ENCODE measurements at places on chromosomes 4 and X.

DNA sequence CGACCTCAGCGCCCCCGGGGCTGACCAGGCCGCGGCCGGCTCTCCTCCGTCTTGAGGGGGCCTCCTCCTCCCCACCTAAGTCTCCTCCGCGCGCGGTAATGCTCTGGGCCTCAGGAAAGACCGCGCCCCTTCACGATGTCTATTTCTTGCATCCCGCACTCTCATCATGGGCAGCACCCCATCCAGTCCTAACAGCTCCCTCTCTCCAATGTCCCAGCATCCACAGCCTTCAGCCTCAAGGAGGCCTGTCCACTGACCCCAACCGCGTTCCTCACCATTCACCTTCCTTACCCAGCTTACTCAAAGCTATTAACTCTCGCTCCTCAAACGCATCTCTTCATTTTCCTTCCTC is 77.5 kb downstream of the MAGED4 start:
- DNase-seq, result no peak

GRCh38 chr4:129971419-129971818 is 875.5 kb downstream of the C4orf33 start:
- no peak for DNase-seq

- DNase-seq, result no peak
Measured at GRCh38 chr4:84220990-84221389, 278.1 kb downstream of the NKX6-1 start.

DNA sequence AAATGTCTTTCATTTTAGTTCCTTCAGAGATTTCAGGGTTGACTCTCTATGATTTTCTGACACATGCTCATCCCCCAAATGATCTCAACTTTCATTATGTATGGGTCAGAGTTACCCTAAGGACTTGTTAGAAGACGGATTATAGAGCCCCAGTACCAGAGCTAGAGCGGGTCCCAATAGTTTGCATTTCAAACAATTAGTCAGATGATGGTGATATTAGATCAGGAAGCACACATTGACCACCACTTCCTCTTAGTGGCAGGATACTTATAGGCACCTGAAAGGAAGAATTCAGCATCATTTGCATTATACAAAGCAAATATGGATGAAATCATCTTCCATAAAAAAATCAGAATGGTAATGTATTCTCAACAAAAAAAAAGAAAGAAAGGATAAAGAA is 106.1 kb downstream of the GALNTL6 start:
- no peak for DNase-seq

GRCh38 chrX:71254092-71254963 is at the start of gene ZMYM3:
TSS of gene ZMYM3 (minus strand) at chrX:71254140. CDS start at chrX:71253255, 885 bp downstream.
- DNase-seq, result peak; percentile 67

Measured in activated CD4-positive, alpha-beta T cell treated with anti-CD3 and anti-CD28 coated beads, Interleukin-2, amount 50 U/mL, for 1 hour (primary cell).